ENCODE measurements at places on chromosomes 11 and 22. TPM values are rescaled to one million over a fixed set of nuclear protein-coding genes. Genes with fewer than 3 reads are reported as not detected.

DNA sequence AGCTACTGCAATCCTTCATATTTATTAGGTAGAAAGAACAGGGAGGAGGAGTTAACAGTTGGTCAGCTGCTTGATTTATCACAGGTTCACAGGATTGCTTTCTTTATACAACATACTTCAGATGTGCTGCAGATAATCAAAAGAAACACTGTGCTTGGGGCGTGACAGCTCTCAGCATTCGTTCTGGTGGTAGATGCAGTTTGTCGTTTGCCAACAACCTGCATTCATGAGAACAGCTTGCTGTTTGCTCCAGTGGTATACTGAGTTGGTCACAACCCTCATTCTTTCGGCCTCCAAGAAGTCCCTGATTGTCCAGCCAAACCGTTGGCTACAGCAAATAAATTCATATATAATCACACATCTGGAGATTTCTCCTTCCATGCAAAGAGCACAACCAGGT is 120.5 kb downstream of the ZNF280B start:
- no peak for DNase-seq

DNA sequence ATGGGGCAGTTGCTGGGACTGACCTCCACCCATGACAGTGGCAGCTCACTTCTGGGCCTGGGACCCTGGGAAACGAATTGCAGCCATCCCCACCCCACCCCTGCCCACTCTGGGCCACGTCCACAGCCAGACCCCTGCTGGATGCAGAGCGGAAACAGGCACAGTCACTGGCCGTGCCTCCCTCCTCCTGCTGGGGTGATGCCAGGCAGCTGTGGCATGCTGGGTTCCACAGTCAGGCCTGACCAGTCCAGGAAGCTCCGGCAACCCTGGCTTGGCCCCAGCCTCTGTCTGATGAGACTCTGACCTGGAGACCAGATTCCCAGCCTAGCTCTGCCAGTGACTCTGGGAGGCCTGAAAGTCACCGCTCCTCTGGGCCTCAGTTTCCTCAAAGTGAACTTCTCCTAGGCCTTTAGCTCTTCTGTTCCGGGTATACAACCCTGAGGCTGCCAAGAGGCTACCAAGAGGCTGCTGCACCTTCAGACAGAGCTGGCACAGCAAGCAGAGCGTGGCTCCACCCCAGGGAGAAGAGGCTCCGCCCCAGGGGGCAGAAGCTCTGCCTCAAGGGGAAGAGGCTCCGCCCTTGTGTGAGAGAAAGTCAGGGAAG is 8.9 kb downstream of the SULT4A1 start:
- no peak for DNase-seq

DNA sequence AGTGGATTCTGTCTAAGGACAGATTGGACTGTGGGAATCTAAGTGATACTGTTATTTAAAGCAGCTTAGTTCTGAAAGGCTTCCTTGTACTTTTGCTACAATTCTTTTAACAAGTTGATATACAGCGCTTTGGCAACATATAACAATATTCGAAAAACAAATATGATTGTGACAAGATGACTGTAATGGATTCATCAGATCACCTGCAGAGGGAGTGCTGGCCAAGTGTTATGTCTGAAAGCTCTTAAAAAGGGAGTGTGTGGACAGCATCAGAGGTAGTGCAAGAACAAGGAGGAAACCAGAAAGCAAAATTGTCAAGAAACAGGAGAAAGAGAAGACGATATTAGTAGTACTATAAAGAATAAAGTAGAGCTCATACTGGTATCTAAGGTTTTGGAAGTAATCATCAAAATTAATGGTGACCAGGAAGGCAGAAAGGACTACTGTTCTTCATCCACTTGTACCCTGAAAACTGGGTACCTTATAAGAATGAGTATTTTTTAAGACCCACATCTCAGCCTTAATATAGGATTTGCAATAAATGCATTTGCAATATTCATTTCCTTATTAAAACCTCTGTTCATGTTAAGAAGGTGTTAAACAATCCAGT is 1112.0 kb upstream of the CCDC90B start:
- DNase-seq = no peak

GRCh38 chr11:110859240-110859840 is 147.1 kb upstream of the ARHGAP20 start:
- DNase-seq = no peak

DNA sequence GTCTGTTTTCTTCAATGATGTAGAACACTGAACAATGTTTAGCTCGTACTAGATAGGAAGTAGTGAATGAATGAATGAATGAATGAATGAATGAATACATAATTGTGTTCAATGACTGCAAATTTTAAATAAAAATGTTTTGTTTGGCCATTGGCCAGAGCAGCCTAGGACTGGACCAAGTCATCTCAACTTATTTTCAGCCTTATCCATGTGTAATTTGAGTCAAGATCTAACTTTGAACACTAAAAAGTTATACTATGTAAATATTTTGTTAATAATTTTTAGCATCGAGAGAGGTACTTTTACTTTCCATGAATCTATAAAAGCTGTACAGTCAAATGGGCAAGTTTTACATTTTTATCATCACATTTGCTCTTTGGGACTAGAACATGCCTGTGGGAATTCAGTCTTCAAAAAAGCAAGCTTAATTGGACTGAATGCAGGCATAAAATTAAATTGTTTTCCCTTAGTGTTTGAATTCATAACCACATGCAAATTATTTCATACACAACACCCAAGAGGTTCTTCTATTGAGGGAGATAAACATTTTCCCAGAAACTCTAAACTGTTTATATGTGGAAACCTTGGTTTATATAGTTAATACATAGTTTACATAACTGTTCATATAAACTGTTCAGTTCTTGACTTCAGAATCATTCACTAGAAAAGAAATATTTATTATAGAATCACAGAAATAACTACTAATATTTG is 222.1 kb upstream of the ANO3 start:
- no peak for DNase-seq

The FOLR3 gene
- total RNA-seq = not detected

DNA sequence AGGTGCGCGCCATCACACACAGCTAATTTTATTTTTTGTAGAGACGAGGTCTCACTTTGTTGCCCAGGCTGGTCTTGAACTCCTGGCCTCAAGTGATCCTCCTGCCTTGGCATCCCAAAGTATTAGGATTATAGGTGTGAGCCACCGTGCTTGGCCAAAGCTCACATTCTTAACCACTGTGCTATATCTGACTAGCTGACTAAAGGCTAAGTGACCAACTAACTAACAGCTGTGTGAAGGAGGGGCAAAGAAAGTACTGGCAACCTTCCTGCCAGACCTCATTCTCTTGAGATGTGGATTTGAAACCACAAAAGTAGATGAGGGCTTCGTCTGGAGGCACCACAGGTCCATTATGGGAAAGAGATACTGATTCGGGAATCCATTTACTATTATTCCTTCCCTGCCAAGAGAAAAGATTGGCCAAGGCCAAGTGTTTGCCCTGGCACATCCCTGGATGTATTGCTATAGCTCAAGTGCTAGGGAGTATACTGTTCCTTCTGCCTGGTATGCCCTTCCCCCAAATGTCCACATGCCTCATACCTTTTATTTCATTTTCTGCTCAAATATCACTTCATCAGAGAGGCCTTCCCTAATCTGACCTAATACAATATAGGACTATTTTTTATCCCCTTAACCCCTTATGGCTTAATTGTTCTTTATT is 52.7 kb upstream of the RRM1 start:
- DNase-seq = no peak

The AGBL2 gene
- 1.9 TPM for total RNA-seq

The PDGFB gene
- total RNA-seq = 0.27 TPM

- no peak for DNase-seq
These were observed 57.5 kb upstream of the TTLL12 start for GRCh38 chr22:43244402-43244801.

- no peak for DNase-seq
These were observed 17.6 kb upstream of the CD44 start for GRCh38 chr11:35121326-35121865.

The HBG2 gene
- 0.27 TPM for total RNA-seq

- DNase-seq = peak; percentile 87
These were observed 13.5 kb upstream of the DTX4 start for GRCh38 chr11:59158206-59159068.

The GDPD4 gene
- total RNA-seq = not detected

GRCh38 chr11:89065066-89065465 is 716 bp downstream of the GRM5 start:
- no peak for DNase-seq

DNA sequence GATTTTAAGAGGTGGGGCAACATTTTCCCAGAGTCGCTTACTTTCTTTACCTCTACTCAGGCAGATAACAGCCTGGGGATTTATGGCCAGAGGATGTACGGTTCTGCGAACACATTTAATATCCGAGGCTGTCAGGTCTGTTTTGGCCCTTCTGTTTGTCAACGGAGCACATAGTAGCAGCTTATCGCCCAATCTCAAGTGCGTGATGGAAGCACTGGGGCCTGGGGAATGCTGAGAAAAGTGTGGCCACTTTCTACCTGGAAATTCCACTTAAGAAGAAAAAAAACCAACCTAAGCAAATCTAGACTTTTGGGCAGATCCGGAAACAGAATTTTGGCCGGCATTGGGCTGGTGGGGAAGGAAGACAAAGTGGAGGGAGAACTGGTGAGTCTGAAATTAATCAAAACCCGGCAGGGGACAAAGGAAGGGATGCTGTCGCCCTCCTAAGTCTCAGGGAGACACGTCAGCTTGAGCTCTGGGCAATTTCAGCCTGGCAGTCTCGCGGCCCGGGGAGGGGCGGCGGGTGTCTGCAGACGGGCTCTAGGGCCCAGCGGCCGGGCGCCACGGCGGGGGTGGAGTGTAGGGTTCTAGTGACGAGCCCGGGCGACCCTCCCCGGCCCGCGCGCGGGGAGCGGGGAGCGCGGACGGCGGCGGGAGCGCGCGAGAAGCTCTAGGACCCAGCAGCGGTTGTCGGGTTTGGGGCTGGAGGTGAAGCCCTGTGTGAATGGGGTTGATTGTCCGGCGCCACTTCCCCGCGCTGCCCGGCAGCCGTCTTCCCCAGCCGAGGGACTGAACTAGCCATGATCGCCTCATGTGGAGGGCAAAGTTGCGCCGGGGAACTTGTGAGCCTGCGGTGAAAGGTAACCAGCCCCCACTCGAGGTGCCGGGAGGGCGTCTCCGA is at the start of gene AMOTL1:
AMOTL1 (plus strand) TSS at position 656 of the 901 bp plus-strand sequence; CDS start at position 812, 156 bp downstream.
- peak; percentile 91 for DNase-seq

DNA sequence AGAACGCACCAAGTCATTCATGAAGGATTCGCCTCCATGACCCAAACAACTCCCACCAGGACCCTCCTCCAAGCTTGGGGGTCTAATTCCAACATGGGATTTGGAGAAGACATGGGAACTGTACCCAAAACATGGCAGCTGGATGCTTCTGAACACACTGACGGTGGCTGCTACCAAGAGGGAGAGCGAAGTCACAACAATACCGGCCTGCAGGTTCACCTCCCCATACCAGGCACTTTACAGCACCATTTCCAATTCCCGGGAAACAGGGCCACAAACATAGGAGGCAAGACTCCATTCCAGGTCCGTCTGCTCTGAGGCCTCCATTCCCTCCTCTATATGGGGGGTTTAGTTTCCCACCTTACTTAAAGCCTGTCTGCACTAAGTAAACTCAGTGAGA is 75.8 kb downstream of the LINC01488 start:
- DNase-seq = no peak

The MYEOV gene
- not detected for total RNA-seq

The AP1B1 gene
- 215 TPM for total RNA-seq

DNA sequence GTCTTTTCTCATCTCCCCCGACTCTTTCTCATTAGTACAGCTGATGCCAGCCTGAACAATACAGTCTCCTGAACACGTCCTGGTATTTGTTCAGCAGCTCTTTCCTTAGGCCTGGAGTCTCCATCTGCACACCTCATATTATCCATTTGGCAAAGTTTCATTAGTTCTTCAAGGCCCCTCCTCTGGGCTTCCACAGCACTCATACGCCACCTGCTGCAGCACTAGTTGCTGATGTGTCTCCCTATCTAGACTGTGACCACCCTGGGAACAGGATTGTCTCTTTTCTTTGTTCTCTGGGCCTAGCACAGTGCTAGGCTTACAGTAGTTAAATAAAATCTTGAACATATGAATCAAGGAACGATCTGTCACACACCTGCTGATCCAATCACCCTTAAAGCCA is 17.2 kb downstream of the DCHS1 start:
- no peak for DNase-seq

DNA sequence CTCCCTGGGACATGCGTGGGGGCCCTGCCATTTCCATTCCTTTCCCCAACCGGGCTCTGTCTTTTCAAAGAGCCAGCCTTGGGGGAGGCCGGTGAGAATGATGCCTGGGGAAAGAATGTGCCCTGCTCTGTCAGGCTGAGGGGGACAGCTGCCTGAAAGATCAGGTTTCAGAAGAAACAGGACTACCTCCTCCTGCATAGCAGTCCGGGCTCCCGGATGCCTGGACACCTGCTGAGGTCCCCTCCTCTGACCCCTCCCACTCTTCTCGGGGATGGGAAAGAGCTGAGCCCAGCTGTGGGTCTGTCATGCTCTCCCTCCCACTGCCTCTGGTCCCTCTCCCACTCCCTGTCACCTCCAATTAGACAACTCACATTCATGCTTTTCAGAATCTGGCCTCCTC is 41.8 kb upstream of the CDON start:
- DNase-seq = no peak

DNA sequence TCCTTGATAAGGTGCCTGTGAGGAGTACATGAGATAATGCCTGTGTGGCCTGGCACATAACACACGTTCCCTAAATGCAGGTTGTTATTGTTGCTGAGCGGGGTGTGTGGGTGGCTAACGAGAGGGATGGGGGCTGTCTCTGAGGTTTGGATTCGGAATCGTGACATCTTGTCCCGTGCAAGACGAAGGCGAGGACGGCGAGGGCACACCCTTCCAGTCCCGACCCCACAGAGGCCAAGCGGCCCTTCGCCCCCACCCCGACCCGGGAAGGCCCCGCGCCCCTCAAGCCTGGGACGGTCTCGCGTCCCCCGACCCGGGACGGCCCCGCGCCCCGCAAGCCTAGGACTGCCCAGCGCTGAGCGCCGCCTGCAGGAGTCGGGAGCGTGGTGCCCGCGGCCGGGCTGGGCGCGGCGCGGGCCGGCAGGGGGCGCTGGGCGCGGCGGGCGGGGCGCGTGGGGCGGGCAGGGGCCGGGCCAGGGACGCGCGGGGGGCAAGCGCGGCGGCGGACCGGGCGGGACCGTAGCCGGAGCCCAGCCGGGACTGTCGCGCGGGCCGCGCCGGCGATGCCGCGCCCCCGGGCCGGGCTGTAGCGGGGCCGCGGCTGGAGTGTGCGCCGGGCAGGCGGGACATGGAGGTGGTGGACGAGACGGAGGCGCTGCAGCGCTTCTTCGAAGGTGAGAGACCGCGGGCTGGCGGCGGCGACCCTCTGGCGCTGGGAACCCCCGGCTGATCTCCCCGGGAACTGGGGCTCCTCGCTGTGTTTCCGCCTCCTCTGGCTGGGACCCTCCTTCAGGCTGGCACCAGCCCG is at the start of gene MYRF:
MYRF (plus strand) TSS at position 520 of the 808 bp plus-strand sequence; CDS start at position 629, 109 bp downstream.
- no peak for DNase-seq

DNA sequence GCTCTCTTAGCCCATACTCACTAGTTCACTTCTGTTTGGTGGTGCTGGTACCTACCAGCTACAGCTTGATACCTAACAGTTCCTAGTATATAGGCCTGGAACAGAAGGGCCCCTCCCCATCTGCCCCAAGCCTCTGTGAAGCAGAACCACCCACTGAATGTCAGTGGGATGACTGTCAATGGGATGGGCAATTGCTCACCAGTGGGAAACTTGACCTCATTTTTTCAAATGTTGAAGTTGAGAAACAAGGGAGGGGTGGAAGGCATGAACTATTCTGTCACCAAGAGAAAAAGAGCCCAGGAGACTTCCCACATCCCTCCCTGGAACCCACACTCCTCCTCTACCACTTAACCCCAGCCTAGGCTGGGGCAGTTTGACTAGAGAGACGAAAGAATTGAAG is at the start of gene NLRP10:
NLRP10 (minus strand) TSS at position 62 of the 400 bp plus-strand sequence. CDS start 1,952 bp downstream, outside the sequence.
- DNase-seq = no peak

The PEX26 gene
- 21.3 TPM for total RNA-seq

The PNPLA5 gene
- not detected for total RNA-seq

Data from hematopoietic multipotent progenitor cell (in vitro differentiated cells).